ENCODE measurements at places on chromosomes 2 and 18.

DNA sequence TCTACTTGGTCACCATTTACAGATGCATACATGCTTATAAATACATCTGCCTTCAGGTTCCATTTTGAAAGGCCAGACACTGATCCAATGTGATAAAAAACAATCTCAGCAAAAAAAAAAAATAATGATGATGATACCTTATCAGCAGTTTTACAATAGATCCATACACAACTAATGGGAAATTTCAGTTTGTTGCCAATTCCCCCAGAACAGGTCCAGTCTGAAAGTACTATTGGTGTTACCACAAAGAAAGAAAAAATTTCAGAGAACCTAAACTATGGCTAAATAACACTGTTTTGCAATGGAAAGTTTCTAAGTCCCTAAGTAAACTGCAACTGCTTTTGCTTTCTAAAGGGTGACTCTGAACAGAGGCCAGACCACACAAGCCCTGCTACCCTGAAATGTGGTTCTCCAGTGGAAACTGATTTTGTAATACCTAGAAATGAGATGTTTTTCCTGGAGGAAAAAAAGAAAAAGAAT lies 54.1 kb downstream of the LPIN2 start:
- H3K27ac ChIP-seq = peak overlapping the region; percentile 38
- no peaks in the 10 kb centered on the region for H3K27me3 ChIP-seq
- no peak overlapping the region for H3K4me3 ChIP-seq
- peak; percentile 41 for DNase-seq
- H3K36me3 ChIP-seq = no peaks in the 10 kb centered on the region

DNA sequence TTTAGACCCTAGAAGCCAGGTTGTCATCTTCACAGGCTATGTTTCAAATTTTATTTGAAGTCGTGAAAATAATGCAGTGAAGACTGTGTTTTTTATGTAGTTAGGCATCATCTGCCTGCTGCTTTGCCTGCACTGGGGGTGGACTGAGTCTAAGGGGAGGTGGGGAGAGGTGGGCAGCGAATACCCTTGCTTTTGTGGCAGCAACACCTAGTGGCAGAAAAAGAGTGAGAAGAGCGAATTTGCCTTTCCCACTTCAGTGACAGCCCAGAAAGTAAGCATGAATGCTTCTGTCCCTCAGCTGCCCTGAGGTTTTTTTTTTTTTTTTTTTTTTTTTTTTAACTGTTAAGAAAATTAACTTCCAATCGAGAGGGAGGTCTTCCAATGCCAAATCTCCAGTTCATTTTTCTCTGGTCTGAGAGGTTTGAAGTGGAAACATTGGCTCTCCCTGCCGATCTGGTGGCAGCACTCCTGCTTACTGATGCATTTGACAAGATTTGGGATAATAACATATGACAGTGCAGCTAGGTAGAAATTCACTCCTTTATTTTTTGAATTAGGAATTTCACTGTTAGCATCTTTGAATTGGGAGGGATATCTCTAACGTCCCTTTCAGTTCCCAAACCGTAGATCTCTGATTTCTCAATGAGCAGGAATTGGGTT lies 60.3 kb upstream of the LYPD6B start:
- no peaks in the 10 kb centered on the region for H3K27me3 ChIP-seq
- no peak overlapping the region for H3K27ac ChIP-seq
- H3K4me1 ChIP-seq = peaks cover 13% of the 10 kb centered on the region
- no peaks in the 10 kb centered on the region for H3K36me3 ChIP-seq
- no peak overlapping the region for H3K4me3 ChIP-seq

DNA sequence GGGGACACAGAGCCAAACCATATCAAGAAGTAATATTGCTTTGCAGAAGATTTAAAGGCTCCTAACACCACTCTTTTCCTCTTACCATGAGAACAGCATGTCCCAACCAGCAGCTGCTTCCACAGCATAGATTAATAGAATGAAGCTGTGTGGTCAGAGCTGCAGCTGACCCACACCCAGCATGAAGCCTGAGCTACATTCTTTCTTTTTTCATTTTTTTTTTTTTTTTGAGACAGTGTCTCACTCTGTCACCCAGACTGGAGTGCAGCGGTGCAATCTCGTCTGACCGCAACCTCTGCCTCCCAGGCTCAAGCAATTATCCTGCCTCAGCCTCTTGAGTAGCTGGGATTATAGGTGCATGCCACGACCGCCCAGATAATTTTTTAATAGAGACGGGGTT lies 289.8 kb downstream of the RAD51AP2 start:
- H3K27me3 ChIP-seq = no peaks in the 10 kb centered on the region
- no peaks in the 10 kb centered on the region for H3K36me3 ChIP-seq
- no peak for DNase-seq
- H3K27ac ChIP-seq = no peak overlapping the region
- no peaks in the 10 kb centered on the region for H3K4me1 ChIP-seq

DNA sequence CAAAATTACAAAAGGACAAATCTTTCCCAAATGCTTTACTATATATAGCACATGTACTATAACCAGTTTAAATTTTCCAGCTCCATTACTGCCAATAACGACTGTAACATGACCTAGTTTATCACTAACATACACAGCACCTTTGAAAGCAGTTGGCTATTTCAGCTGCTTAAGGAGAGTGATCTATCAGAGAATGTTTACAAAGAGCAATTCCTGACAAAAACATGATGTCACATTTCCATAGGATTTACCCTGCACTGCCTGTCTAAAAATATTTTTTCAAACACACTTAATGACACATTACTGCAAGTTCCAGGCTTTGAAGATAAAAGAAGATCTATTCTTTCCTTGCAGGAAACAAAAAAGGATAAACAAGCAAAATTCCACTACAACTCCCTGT lies 40.6 kb downstream of the ZNF516 start:
- DNase-seq = no peak
- no peak overlapping the region for H3K4me3 ChIP-seq
- peaks cover 70% of the 10 kb centered on the region for H3K4me1 ChIP-seq
- no peaks in the 10 kb centered on the region for H3K27me3 ChIP-seq
- no peaks in the 10 kb centered on the region for H3K36me3 ChIP-seq

- no peak overlapping the region for H3K27ac ChIP-seq
- no peaks in the 10 kb centered on the region for H3K4me1 ChIP-seq
- no peaks in the 10 kb centered on the region for H3K36me3 ChIP-seq
These were observed 19.1 kb downstream of the MAP2 start for GRCh38 chr2:209442939-209443338.

GRCh38 chr18:47215554-47216138 lies 35.8 kb downstream of the SKOR2 start:
- no peak overlapping the region for H3K27ac ChIP-seq
- no peaks in the 10 kb centered on the region for H3K4me1 ChIP-seq
- H3K36me3 ChIP-seq = no peaks in the 10 kb centered on the region
- H3K4me3 ChIP-seq = no peak overlapping the region
- peak; percentile 78 for DNase-seq
- H3K27me3 ChIP-seq = peaks cover 44% of the 10 kb centered on the region

DNA sequence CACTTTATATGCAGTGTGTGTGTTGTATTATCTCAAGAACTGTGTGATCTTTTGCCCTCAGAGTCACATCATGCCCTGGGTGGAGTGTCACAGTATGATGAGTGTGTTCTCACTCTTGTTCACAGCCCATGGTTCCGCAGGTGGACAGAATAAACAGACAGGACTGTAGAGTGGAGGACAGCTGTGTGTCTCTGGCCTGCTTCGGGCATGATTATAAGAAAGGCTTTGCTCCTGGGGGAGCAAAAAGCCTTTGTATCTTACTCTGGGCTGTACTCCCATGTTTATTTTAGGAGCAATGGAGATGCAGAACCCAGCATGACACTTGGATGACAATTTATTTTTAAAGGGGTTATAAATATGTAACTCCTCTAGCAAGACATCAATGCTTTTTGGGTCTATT lies 371.7 kb upstream of the MEX3C start:
- no peaks in the 10 kb centered on the region for H3K36me3 ChIP-seq
- H3K27me3 ChIP-seq = no peaks in the 10 kb centered on the region
- no peak overlapping the region for H3K4me3 ChIP-seq
- H3K4me1 ChIP-seq = no peaks in the 10 kb centered on the region

DNA sequence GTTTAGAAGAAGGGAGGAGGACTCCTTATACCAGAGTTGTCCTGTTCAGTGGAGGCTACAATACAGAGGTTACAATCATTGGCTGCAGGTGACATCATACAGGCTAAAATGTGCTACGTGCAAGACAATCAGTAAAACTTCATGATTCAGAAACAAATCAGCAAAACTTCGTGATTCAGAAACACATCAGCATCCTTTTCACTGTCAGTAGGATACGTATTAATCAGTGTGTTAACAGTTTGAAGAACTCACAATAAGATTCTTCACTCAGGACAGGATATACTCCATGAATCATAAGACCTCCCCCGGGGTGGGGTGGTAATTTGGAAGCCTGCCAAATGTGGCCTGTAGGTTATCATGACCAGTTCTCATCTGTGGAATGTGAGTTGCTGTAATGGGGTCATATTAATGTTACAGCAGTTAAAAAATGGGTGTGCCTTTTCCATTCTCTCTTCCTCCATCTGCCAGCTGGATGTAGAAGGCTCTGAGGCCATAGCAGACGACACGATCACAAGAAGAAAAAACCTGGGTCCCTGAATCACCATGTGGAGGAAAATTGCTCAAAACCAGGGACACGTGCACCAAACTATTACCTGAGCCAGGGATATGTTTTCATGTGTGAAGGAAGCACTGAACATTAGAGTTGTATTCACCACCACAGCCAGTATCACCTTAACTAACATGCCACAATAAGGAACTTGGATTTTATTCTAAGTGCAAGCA lies 134.8 kb upstream of the CREB1 start:
- no peak overlapping the region for H3K4me3 ChIP-seq
- H3K36me3 ChIP-seq = no peaks in the 10 kb centered on the region
- no peaks in the 10 kb centered on the region for H3K4me1 ChIP-seq
- H3K27ac ChIP-seq = no peak overlapping the region

GRCh38 chr2:237980751-237981150 lies 13.9 kb downstream of the UBE2F start:
- H3K4me3 ChIP-seq = no peak overlapping the region
- no peaks in the 10 kb centered on the region for H3K36me3 ChIP-seq
- no peaks in the 10 kb centered on the region for H3K27me3 ChIP-seq
- no peak for DNase-seq
